HFFc6 (cell line): ENCODE measurements at places on chromosomes 13 and 19. TPM values are rescaled to one million over a fixed set of nuclear protein-coding genes. Genes with fewer than 3 reads are reported as not detected.

DNA sequence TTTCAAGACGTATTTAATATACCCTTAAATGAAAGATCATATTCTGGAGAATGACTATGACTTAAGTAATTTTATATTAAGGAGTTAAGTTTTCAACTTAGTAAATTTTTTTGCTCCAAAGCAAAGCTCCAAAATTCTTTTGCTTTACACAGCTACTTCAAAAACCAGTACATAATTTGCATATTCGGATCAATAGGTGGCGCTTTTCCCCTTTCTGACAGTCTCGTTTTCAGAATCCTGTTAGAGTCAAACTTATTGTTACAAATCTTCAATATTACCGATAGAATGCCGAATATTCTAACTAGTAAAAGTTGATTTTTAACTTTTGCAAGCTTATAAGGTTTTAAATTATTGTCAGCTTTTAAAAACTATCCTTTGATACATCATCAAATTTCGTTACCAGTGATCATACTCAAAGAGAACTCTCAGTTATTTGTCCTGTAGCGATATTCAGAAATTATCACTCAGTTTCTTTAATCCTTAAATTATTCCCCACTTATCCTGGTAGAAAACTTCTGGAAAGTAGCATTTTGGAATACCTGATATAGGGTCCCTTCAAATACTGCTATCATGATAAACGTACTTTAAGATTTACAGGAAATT lies 852.7 kb upstream of the KLHL1 start:
- H3K4me1 ChIP-seq = no peaks in the 10 kb centered on the region
- H3K27ac ChIP-seq = no peak overlapping the region
- no peaks in the 10 kb centered on the region for H3K36me3 ChIP-seq
- H3K4me3 ChIP-seq = no peak overlapping the region

DNA sequence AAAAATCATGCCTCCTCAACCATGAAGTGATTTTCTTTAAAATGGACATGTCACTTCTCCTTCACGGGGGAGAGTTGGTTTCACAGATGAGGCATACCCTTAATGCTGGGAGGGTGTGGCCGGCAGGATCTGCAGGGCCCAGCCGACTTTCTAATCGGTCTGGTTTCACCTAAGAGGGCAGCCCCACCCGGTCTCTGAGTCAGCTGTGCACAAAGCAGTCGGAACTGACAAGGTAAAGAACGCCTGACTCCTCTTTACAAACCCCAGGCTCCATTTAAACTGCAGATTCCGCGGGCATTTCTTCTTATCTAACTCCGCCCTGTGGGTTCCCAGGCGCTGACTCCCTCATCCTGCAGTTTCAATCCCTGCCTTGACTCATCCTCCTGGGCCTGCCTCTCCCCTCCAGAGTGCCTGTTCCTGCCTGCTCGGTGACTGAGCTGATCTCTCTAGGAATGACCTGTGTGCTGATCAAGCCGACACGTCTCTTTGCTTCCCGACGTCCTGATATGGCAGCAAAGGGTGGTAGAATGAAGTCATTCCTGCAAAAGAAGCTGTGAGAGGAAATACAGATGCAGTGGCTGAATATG lies 63.4 kb downstream of the EFNB2 start:
- peak overlapping the region; percentile 85 for H3K27ac ChIP-seq
- H3K4me1 ChIP-seq = peaks cover 15% of the 10 kb centered on the region
- peak overlapping the region; percentile 87 for H3K4me3 ChIP-seq

FCHO1 gene
- total RNA-seq = 0.13 to 0.75 TPM (median 0.29 TPM) in 3 replicates

NCAN gene
- not detected in 3 replicates for total RNA-seq

C19orf85 gene
- total RNA-seq = not detected in 3 replicates

CEBPA gene
- total RNA-seq = 0.13 to 0.18 TPM (median 0.14 TPM) in 3 replicates

DNA sequence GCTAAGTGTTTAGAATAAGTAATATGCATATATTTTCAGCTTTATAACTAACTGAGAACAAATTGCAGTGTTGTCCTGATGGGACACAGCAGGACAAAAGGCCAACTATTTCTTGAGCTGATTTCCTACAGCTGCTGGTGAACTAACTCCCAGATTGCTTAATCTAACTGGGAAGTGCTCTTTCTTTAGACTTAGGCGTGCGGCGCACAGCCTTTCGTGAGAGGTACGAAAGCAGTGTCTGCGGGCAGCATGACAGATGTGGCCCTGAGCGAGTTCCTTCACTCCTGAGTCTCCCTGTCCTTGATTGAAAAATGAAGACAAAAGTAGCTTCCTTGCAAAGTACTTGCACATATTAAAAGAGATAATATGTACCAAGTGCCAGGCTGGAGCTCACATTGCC lies 47.3 kb upstream of the NPAS1 start:
- H3K4me1 ChIP-seq = peaks cover 82% of the 10 kb centered on the region
- H3K36me3 ChIP-seq = peaks cover 38% of the 10 kb centered on the region
- no peaks in the 10 kb centered on the region; the same call in 1 of the 2 replicates for H3K27me3 ChIP-seq
- no peak overlapping the region for H3K4me3 ChIP-seq
- peak overlapping the region; percentile 98 for H3K27ac ChIP-seq
- DNase-seq = no peak

DNA sequence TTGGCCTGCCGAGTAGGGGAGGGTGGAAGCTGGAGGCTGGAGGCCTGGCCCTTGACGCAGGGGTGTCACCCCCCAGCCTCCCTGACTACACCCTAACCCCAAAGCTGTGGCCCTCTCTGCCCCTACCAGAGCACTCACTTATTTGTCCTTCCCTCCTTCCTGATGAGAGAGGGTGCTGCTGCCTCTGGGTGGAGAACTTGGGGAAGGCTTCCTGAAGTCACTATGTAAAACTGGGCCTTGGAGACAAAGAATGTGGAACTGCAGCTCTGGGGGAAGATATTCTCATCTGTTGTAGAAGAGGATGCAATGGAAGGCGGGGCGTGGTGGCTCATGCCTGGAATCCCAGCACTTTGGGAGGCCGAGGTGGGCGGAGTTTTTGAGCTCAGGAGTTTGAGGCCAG lies 485.2 kb downstream of the ZNF536 start:
- peaks cover 2% of the 10 kb centered on the region; the same call in 1 of the 2 replicates for H3K27me3 ChIP-seq
- DNase-seq = no peak
- H3K4me1 ChIP-seq = no peaks in the 10 kb centered on the region
- no peaks in the 10 kb centered on the region for H3K36me3 ChIP-seq

- no peak for DNase-seq
- no peak overlapping the region for H3K27ac ChIP-seq
- H3K36me3 ChIP-seq = no peaks in the 10 kb centered on the region
- H3K4me1 ChIP-seq = no peaks in the 10 kb centered on the region
- H3K27me3 ChIP-seq = peaks cover 4% of the 10 kb centered on the region
Measured at GRCh38 chr19:30049226-30049625, 107.2 kb downstream of the URI1 start.

ICAM5 gene
- 15.5 to 37.5 TPM (median 36.2 TPM) in 3 replicates for total RNA-seq

DNA sequence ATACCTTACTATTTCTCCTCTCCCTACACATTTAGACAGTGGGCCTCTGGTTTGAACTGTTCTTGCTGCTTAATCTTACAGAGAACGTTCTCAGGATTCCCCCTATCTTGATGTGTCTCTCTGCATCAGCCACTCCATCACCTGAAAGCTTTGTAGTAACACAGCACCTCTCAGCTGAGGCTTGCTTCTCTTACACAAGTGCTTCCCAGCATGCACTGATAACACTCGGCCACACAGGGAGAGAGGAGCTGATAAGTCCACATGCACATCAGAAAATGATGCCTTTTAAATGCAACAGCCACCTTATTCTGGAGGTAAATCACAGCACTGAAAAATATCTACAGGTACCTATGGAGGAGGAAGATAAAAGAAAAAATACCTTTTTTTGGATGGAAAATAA lies 192.2 kb upstream of the TSHZ3 start:
- H3K27ac ChIP-seq = no peak overlapping the region
- DNase-seq = no peak
- no peaks in the 10 kb centered on the region for H3K36me3 ChIP-seq
- H3K4me1 ChIP-seq = no peaks in the 10 kb centered on the region

- peaks cover 14% of the 10 kb centered on the region; the same call in 1 of the 2 replicates for H3K4me1 ChIP-seq
- no peak overlapping the region for H3K27ac ChIP-seq
- no peak overlapping the region for H3K4me3 ChIP-seq
Measured at GRCh38 chr19:53994811-53995210, 3.4 kb downstream of the CACNG6 start.

GRCh38 chr19:56114051-56114777 lies 6.9 kb downstream of the ZNF787 start:
- peaks cover 20% of the 10 kb centered on the region for H3K4me1 ChIP-seq
- peaks cover 4% of the 10 kb centered on the region; the same call in 1 of the 2 replicates for H3K36me3 ChIP-seq
- no peak overlapping the region for H3K4me3 ChIP-seq
- H3K27me3 ChIP-seq = peaks cover 1% of the 10 kb centered on the region
- no peak for DNase-seq

ZNF682 gene
- total RNA-seq = 2.7 to 4.3 TPM (median 3.9 TPM) in 3 replicates

DNA sequence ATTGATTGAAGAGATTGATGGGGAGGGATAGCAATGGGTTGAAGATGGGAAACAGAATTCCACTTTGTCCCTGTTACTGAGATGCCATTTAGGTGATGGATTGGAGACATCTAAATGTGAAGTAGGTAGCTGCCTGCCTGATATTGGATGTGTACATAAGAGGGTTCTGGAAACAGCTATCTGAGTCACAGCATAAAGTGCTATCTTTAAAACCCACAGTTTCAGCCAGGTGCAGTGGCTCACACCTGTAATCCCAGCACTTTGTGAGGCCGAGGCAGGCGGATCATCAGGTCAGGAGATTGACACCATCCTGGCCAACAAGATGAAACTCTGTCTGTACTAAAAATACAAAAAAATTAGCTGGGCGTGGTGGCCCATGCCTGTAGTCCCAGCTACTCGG lies 72.6 kb downstream of the DNAJC3 start:
- H3K4me1 ChIP-seq = no peaks in the 10 kb centered on the region
- H3K4me3 ChIP-seq = no peak overlapping the region
- H3K27me3 ChIP-seq = no peaks in the 10 kb centered on the region; the same call in 1 of the 2 replicates
- no peak for DNase-seq
- no peak overlapping the region for H3K27ac ChIP-seq

GRCh38 chr19:53538378-53539109 lies 599 bp downstream of the ZNF331 start:
- peak overlapping the region; percentile 94 for H3K27ac ChIP-seq
- peaks cover 33% of the 10 kb centered on the region for H3K36me3 ChIP-seq
- H3K4me3 ChIP-seq = peak overlapping the region; percentile 92
- peaks cover 19% of the 10 kb centered on the region for H3K4me1 ChIP-seq
- DNase-seq = no peak

- 0 out of 2 replicates have a peak overlapping the region, but pooled peaks have one; percentile 5 for H3K4me3 ChIP-seq
- peaks cover 3% of the 10 kb centered on the region for H3K27me3 ChIP-seq
- H3K4me1 ChIP-seq = peaks cover 32% of the 10 kb centered on the region
- DNase-seq = no peak
- H3K36me3 ChIP-seq = peaks cover 47% of the 10 kb centered on the region
- peak overlapping the region; percentile 13; the same call in 1 of the 2 replicates for H3K27ac ChIP-seq
Measured at GRCh38 chr19:46606019-46606418, 4.9 kb downstream of the CALM3 start.

GRCh38 chr13:91714855-91715254 lies 316.4 kb downstream of the GPC5 start:
- H3K27me3 ChIP-seq = no peaks in the 10 kb centered on the region
- no peak for DNase-seq
- H3K4me3 ChIP-seq = no peak overlapping the region
- H3K36me3 ChIP-seq = no peaks in the 10 kb centered on the region
- H3K4me1 ChIP-seq = no peaks in the 10 kb centered on the region
- H3K27ac ChIP-seq = no peak overlapping the region

GRCh38 chr13:27965343-27965739 lies 3.8 kb downstream of the CDX2 start:
- no peak for DNase-seq
- H3K36me3 ChIP-seq = no peaks in the 10 kb centered on the region
- no peak overlapping the region for H3K4me3 ChIP-seq

DNA sequence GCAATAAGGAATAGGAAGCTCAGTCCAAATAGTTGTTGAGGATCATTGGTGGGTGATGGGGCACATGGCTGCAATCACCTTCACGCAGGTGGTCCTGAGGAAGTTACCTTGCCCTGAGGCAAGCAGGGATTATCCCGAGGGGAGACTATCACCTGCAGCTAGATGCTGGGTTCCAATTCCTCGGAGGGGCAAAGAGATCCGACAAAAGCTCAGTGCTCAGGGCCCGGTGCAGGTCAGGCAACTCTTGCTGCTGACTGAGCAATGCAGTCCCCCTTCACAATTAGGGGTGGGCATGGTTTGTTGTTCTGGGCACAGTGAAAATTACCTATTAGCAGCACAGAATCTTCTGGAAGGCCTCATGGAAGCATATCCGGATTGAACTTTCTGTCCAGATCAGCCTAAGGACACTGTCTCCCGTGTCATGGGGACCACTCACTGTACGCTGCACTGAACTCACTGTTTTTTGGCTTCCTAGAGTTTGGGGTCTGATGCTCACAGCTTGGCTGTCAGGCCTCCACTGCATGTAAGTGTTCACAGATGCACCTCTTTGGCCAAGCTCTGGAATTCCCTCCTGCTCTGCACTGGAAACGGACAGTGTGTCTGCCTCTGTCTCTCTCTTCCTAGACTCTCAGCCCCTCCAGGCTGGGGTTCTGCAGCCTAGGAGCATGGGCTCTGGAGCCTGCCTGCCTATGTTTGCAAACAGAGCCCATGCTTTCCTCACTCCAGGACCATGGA lies 372.7 kb downstream of the ZNF536 start:
- DNase-seq = no peak
- no peaks in the 10 kb centered on the region for H3K4me1 ChIP-seq
- no peak overlapping the region for H3K27ac ChIP-seq
- no peak overlapping the region for H3K4me3 ChIP-seq
- no peaks in the 10 kb centered on the region for H3K36me3 ChIP-seq

PTOV1 gene
- 166 to 195 TPM (median 176 TPM) in 3 replicates for total RNA-seq

CGB3 gene
- not detected in 3 replicates for total RNA-seq

DNA sequence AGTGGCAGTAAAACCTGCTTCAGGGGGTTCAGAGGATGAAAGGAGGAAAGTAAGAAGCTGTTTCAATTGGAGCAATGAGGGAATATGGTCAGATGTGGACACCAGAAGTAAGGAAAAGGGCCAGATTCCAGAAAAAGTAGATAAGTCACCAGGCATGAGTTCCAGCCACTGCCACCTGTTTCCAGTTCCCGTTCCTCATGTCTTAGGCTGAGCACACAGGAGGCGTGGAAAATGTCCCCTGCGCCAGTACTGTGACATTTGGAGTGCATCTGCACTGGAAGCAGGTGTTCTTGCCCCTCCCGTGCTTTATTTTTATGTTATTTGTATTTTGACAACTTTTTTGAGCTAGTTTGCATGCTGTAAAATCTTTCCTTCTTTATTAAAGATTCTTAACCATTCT lies 25.3 kb downstream of the LMO7 start:
- H3K27ac ChIP-seq = peak overlapping the region; percentile 70
- H3K36me3 ChIP-seq = peaks cover 53% of the 10 kb centered on the region
- peaks cover 77% of the 10 kb centered on the region for H3K4me1 ChIP-seq
- no peak for DNase-seq

GRCh38 chr19:48629599-48630295 lies 7.4 kb downstream of the DBP start:
- H3K36me3 ChIP-seq = no peaks in the 10 kb centered on the region
- no peak overlapping the region for H3K4me3 ChIP-seq
- no peak overlapping the region for H3K27ac ChIP-seq
- H3K27me3 ChIP-seq = no peaks in the 10 kb centered on the region; the same call in none of the 2 replicates
- no peak for DNase-seq
- H3K4me1 ChIP-seq = peaks cover 34% of the 10 kb centered on the region

INTS6 gene
- total RNA-seq = 33.8 to 38.6 TPM (median 35.6 TPM) in 3 replicates
